ENCODE measurements at places on chromosomes 4 and X.

DNA sequence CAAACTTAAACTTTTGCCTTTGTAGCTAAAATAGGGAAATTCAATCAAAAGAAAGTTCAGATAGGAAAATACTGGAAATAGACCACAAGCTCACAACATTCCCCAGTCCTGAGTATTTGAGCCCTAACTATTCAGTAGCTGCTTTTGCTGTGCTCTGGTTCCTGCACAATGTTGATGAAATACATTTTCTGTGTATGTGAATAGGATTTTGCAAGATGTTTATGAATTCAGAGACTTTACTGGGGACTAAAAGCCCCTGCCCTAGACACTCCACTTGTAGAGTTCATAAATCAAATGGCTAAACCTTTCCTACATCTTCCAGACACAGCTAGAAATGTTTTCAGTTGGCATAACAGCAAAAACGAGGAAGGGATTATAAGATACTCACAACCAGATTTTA is 105.9 kb downstream of the FBXO8 start:
- no peak for DNase-seq

DNA sequence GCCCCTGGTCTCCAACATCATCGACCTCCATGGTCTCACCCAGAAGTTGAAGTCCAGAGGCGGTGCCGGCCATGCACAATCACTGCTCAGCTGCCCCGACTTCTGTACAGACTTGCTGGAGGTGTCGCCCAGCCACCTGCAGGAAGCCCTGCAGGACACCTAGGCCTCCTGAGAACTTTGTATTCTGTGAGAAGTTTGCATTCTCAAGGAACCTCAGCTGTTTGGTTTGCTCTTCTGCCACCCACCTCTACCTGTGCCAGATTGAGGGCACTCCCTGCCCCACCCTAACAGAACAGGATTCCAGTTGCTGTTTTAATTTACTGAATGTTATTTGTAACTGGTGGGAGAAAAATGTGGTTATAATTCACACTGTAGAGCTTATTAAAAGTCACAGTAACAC is 46.8 kb downstream of the TRIM61 start:
- no peak for DNase-seq

- DNase-seq = no peak
Measured at GRCh38 chr4:138871555-138871875, 144.1 kb upstream of the NOCT start.

- peak; percentile 72 for DNase-seq
Measured at GRCh38 chrX:136768469-136769084, 12.2 kb downstream of the ARHGEF6 start.

GRCh38 chr4:75786526-75786925 is 62.1 kb downstream of the USO1 start:
- no peak for DNase-seq

All from aorta (tissue), 5 donors.